Vagina (tissue), 2 donors: ENCODE measurements at places on chromosomes 2 and 18. TPM values are rescaled to one million over a fixed set of nuclear protein-coding genes. Genes with fewer than 3 reads are reported as not detected.

FBXO48 gene
- total RNA-seq = 1.2 TPM

DNA sequence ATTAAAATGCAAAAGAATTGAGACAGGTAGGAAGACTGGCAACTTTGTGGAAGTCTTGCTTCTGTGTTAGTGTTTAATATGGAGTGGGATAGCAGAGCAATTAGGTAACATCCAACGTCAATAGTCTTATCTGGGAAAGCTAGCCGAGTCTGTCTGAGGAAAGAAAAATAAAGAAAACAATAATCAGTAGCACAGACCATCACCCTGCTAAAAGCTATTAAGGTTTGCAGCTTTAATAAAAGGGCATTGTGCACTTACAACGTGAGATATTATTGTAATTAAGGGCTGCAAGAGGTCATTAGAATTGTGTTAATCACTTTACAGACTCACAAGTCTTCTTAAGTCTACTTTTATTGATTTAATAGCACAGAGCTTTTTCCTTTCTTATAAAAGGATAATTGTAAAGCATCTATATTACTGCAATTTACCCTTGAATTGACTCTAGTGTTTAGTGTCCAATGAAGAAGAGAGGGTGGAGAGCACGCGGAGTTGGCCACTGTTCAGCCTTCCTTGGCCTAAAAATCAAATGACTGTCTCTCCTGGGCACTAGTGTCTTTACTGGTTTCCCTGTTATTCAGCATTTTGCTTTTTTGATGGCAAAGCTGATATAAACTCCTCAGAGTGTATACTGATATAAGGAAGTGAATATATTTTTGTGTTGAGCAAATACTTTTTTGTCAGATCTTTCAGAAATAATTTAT is 2.0 kb downstream of the CDH7 start:
- no peak for DNase-seq

GRCh38 chr18:23151414-23152099 is 16.3 kb downstream of the CABLES1 start:
- no peak for DNase-seq

GRCh38 chr2:236536727-236537398 is 32.8 kb upstream of the ACKR3 start:
- DNase-seq = peak; percentile 70

ATP6V1B1 gene
- total RNA-seq = not detected

- DNase-seq = no peak
These were observed 23.5 kb upstream of the L3MBTL4 start for GRCh38 chr18:6437937-6438818.

- no peak for DNase-seq
These were observed 217.3 kb downstream of the SEPTIN10 start for GRCh38 chr2:109396202-109397180.

- no peak for DNase-seq
These were observed 54.2 kb downstream of the LTBP1 start for GRCh38 chr2:33000986-33001385.

DNA sequence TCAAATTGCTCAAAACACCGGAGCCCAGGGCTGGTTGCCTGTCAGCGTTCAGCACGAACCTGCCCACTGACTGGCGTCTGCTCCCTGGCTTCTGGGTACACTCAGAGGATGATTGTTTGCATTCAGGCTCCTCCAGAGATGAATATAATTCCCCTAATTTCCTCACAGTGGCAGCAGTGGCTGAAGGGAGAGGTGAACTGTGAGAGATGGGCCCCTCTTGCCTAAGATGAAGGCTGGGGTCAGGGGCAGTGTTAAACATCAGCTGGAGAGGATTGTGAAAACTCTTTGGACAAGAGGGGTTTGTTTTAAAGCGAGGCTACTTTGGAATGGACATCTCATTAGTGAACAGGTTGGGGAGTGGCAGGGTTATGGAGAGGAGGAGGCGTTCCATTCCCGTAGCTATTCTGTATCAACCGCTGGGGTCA is 31.0 kb downstream of the TCF7L1 start:
- no peak for DNase-seq

DNA sequence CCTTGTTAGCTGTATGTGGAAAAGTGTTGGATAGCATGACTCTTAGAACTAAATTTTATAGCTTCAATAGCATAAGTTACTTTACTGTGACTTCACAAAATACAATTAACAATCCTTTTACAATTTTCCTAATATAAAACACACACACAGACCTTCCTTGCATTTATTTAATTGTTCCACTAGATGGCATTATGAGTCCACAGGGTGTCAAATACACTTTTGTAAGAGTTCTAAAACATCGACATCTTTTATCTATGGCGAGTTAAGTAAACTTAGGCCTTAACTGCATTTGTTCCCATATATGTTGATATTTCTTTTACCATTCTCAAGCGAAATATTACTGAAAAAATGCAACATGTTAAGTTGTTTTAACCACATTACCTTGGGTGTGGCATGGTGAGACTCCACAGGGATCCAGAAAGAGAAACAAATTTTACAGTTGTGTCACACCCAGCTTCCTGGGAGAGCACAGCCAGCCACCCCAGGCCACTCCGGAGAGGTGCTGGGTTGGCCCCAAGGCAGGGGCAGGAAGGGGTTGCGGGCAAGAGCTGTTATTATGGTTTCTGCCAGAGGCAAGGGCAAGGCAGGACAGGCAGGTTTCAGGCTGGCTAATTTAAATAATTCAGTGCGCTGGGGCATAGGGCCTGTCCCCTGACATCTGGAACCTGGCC is 312.4 kb upstream of the MC4R start:
- DNase-seq = no peak

DNA sequence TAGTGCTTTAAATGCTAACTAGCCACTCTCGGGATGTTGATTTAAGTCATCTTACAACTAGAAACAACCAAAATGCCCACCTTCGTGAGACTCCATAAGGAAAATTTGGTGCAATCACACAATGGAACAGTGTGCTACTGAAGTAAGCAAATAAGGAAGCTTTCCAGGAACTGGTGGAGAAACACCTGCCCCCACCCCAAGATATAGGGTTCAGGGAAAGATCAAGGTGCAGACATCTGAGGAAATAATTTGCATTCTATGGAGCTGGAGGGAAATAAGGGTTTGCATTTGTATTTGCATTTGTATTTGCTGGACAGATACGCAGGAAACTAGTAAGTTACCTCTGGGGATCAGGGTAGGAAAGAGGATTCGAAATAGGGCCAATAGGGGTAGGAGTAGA is 90.9 kb downstream of the ACAA2 start:
- no peak for DNase-seq

- DNase-seq = no peak
These were observed 25.4 kb upstream of the MAP2 start for GRCh38 chr2:209398463-209398862.

DNA sequence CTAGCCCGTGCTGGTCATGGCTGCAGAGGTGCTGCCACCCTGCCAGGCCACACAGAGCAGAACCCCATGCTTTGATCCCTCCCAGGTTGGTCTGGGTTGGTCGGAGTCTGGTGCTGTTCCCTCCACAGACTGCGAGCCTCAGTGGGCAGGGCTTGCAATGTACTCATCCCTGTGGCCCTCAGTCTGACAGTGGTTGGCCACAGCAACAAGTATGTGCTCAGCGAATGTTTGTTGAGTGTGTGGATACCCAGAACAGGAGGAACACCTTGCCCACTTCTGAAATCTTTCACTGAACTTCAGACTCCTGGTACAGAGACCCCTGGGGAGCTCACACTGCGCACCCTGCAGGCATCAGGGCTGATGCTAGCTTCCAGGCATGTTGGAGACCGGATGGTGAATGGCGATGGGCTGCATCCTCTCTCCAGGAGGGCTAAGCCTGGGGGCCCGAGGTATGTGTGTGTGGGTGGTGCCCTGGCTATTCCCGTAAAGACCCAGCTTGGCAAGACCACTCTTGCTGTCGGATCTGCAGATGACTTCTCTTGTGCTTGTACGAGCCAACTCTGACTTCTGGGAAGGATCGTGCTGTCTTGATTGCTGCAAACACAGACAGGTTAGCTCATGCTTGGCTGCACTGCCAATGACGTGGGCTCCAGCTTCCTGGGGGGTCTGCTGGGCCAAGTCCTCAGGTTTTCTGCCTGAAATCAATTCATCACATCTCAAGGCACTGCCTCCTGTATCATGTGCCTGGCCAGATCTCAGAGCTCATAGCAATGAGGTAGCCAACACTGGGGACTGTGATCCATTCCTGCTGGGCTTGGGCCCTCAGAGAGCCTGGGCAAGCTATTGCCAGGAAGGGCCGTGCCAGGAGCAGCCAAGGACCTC is 43.7 kb downstream of the RHOB start:
- no peak for DNase-seq

CAPN10 gene
- 14.2 TPM for total RNA-seq

UGT1A9 gene
- not detected for total RNA-seq

SFXN5 gene
- 9.8 TPM for total RNA-seq

CAPN14 gene
- total RNA-seq = 4.7 TPM

GRCh38 chr2:31813016-31813415 is 197.8 kb downstream of the MEMO1 start:
- no peak for DNase-seq

VWA3B gene
- total RNA-seq = not detected

DNA sequence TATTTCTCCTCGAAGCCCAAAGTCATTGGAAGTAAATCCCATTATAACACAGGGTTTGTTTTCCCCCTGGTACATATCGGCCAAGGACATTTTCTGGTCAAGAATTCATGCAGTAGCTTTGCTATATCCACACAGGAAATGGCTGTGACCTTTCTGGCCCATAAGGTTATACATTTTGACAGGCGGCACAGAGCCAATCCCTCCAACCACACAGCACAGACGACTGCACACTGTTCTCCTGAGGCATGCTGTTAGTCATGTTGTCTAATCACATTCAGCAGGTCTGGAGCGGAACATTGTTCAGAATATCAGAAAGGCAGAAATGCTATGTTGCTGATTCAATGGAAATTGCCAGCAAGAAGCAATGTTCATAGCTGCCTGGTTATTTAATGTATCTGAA is 742.3 kb upstream of the SLC8A1 start:
- DNase-seq = no peak

DNA sequence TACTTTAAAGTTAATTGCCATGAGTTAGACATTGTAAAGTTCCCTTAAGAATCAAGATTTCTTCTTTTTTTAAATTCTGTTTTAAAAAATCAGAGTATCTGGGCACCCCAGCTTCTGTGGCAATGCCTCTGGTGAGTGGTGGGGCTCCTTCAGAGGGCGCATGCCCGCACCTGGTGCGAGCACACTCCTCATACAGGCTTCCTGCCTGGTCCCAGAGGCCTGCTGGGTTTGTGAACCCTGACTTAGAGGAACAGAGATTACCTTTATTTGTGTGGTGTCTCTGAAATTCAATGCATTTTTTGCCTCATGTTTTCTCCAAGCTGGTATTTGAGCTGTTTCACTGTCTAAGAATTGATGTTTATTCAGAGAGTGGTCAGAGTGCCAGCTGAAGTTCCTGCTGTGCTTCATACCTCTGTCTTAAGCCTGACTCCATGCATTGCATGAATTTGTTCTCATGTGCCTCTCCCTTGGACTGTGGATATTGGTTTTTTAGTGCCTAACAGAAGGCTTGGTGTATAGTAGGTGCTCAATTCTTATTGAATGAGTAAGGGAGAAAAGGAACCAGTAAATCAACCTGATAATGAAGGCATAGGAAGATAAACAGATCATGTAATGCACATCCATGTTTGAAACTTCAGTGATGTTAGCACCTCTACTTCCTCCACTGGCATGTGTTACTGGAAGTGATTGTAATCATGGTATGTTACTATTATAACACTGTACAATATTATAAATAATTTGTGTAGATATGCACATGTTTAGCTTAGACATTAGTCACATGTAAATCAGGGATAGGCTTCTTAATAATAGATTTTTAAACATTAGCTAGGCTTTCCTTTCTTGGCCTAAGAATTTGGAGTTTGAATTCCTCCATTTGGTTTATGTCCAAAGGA is 29.0 kb downstream of the PHLPP1 start:
- DNase-seq = no peak

GRCh38 chr2:199631129-199631528 is 173.4 kb upstream of the SATB2 start:
- no peak for DNase-seq

DNA sequence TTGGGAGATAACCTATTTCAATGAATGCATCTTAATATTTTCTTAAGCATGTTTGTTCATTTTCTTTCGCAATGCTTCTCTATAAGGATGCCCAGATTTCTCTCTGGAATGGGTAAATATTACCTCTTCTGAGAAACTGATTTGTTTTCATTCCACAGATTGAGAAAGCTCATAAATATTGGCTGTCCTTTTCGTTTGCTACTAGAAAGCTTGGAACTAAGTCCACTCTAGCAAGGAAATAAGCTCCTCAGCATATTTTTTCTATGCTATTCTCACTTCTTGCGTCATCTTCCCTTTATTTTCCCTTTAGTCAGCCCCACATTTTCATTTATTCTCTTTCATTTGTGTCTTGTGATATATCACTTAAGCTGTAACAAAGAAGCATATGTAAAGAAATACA is 76.3 kb downstream of the ANTXR1 start:
- DNase-seq = no peak

- DNase-seq = peak; percentile 89
These were observed 1.6 kb downstream of the SNED1 start for GRCh38 chr2:240999873-241000541.

ZEB2 gene
- total RNA-seq = 63.6 TPM

DNA sequence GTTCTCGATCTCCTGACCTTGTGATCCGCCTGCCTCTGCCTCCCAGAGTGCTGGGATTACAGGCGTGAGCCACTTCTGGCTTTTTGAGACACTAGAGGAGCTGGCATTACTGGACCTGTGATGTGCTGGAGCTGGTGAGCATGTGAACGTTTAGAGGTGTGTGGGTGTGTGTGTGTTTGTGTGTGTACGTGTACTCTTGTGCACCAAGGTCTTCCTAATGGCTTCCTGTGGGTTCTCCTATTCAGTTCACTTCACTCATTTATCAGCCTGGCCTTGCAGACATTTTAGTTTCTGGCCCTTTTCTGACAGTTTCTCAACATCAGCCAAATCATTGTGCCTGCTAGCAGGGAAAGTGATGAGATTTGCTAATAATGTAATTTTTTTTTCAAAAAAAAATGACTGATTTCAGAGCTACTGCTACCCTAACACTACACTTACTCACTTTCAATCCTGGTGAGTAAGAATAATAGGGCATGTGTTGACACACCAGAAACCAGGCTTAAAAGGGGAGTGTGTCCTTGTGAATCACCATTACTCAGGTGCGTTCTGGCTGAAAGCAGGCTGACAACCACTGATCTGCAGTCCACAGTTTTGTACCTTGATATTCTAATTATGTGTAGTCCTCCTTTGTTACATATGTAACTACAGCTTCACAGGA is 41.0 kb upstream of the ACTR3 start:
- DNase-seq = no peak

GRCh38 chr18:55069497-55069896 is 110.2 kb upstream of the CCDC68 start:
- DNase-seq = no peak

STEAP3 gene
- total RNA-seq = 22.1 TPM

DSG2 gene
- 11.8 TPM for total RNA-seq

CHST10 gene
- 5.6 TPM for total RNA-seq

DNA sequence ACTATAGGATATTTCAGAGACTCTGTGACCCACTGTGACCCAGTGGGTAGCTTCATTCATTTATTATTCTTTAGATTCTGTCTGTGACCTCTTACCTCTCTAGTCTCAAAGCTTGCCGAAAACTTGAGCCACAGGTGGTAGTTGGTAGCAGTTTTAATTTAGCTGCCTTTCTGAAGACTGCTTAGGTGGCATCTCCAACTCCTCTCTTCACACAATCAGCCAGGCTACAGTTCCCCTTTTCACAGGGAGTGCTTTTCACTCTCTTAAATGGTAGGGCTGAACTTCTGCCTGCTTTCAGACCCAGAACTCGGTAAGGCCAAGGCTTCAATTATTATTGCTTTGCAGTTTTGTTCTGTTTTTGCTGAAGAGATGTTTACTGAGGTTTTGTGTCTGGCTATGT is 349.6 kb downstream of the ARL6IP6 start:
- no peak for DNase-seq
